ENCODE measurements at places on chromosomes 4 and X.

- DNase-seq = no peak
Observed at GRCh38 chrX:39399387-39399786, 598.1 kb downstream of the MID1IP1 start.

- no peak for DNase-seq
Observed at GRCh38 chr4:53589511-53589910, 1.8 kb downstream of the LNX1 start.

DNA sequence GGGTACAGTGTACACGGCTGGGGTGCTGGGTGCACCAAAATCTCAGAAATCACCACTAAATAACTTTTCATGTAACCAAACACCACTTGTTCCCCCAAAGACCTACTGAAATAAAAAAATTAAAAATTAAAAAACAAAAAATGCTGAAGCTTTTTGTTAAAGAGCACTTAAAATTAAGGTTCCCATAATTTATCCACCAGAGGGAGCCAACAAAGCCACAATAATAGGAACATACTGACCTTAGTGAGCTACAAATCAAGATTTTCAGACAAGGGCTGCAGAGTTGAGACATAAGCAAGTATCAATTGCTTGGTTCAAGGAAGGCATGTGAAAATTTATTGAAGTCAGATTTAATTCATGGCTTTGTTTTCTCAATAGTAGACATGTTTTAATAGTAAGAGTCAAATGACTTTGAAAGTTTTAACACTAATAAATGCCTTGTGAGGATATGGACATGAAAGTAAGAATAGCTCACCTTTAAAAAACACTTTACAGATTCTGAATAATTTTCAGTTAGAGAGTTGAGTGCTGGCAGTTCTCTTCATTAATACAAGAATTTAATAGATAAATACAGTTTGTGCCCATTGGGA lies 43.0 kb upstream of the SCOC start:
- peak; percentile 59 for DNase-seq

- DNase-seq = no peak
Observed at GRCh38 chr4:152528060-152528459, 7.8 kb downstream of the FBXW7 start.

GRCh38 chr4:16725252-16725651 lies 173.2 kb downstream of the LDB2 start:
- DNase-seq = no peak
